ENCODE measurements at places on chromosomes 1 and 21.

DNA sequence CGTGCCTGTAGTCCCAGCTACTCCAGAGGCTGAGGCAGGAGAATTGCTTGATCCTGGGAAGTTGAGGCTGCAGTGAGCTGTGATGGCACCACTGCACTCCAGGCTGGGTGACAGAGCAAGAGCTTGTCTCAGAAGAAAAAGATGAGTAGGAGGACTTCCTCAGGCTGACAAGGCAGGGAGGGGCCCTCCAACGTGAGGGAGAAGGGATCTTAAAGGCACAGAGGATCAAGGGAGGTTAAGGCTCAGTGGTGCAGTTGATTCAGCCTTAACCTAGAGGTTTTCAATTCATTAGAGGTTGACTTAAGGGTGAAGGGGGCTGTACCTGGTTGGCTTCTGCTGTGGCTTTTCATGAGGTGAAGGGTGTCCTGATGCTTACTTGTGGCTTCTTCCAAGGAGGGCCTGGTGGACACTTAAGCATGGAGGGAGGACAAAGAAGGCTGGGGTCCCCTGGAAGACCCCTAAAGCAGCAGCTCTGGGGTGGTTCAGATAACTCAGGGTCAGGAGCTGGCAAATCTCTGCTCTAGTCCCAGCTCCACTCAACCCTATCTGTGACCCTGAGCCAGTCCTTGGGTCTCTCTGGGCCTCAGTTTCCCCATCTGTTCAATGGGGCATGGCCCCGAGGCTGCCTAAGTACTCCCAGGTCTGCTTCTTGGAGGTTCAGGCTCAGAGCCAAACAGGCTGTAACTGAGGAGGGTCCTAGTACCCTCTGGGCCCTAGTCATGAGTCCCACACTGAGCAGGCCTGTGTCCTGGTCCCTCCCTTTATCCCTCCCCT is 6.3 kb downstream of the EXTL1 start:
- DNase-seq = no peak

DNA sequence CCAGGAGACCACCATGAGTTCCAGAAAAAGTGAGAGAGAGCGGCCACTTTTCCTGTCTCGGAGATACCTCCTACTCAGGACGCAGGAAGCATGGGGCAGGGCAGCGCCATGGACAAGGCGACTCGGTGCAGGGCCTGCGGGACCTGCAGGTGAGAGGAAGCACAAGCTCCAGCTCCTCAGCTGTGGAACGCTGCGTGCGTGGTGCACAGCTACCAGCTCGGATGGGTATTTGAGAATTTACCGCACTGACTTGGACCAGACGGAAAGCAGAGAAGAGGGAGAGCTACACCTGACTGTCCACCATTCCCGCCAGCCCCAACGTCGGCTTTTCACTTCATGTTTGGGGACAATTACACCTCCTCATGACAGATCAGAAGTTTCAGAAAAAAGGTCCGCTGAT is 8.2 kb upstream of the CDK11A start:
- no peak for DNase-seq

- no peak for DNase-seq
Observed at GRCh38 chr1:58038574-58038973, 508.0 kb downstream of the OMA1 start.

- DNase-seq = no peak
Observed at GRCh38 chr1:214548988-214549387, 2.4 kb downstream of the PTPN14 start.

GRCh38 chr1:2540816-2541492 is 10.9 kb upstream of the HES5 start:
- DNase-seq = no peak

DNA sequence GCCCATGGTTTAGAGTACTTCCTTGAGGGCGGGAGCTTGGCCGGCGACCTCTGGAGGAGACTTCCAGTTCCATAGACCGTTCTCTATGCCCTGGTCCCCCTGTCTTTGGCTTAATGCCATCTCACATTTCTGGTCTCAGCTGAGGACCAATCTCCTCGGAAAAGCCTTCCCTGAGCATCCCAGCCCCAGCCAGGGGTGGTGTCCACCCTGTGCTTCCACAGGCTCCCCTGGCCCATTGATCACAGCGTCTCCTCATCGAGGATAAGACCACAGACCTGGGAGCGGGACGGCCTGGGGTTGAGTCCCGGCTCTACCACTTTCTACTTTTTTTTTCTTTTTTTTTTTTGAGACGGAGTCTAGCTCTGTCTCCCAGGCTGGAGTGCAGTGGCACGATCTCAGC is 14.5 kb downstream of the WNT4 start:
- DNase-seq = no peak

DNA sequence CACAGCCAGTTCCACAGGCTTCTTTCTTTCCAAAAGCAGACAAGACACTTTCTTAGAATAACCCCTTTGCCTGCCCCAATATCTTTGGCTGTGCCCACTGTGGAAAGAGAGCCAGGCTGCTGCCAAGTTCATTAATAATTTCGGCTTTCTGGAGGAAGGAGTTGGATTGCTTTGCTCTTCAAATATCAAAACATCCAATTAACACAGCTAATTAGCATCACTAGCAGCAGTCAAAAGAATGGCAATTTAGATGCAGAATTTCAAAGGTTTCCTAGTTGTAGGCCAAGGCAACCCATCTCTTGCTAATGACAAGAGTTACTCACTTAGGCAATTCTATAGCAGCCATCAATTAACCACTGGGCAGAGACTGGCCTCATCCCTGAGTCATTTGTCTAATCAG is 91.0 kb upstream of the SPATA6 start:
- DNase-seq = no peak

DNA sequence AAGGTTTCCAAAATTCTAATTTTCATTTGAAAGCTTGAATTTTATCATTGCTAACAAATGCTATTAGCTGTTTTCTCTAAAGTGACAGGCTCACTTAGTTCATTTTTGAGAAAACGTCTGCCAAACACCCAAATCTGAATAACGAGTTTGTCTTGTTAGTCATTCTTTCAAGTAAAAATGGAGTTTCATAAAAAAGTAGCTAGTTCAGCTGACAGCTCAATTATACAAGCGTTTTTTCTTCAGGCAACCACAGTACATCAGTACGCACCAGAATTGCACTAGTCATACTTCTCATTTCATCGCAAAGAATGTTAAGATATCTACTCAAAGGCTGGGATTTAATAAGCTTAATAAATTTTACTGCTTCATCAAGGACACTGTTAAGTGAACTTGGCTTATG is 72.3 kb upstream of the SLFNL1 start:
- DNase-seq = no peak

DNA sequence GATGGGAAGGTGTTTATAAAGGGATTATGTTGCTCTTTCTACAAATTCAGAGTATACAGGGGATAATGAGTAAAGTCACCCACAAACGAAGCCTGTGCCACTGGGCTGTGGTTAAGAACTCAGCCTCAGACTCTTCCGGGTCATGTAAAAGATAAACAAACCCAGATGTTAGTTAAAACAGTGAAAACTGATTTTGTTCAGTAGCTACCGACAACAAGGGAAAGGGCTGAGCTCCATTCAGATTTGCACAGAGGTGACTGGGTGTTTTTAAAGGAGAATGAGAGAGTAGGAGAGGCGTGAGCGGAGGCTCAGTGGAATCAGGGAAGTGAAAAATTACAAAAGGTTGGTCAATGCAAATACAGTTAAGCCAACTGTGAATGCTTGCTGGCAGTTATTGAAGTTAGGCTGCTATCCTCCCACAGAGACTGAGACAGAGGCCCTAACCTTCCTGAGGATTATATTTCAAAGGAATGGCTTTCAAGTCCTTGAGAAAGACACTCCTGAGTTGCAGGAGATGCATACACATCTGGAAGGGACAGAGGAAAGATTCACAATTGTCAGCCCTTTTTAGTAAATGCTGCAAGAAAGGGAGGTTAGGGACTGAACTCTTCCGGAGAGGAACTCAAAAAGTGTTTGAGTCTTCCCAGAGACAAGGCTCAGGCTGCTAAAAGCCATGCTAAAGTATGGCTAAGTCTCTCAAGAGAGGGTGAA is 29.9 kb upstream of the SAMD13 start:
- peak; percentile 13 for DNase-seq

GRCh38 chr1:167629681-167630567 is at the start of gene RCSD1:
Gene RCSD1, plus strand, starts transcription at chr1:167630232. Its CDS starts 192 bp downstream, at chr1:167630424.
- DNase-seq = no peak

DNA sequence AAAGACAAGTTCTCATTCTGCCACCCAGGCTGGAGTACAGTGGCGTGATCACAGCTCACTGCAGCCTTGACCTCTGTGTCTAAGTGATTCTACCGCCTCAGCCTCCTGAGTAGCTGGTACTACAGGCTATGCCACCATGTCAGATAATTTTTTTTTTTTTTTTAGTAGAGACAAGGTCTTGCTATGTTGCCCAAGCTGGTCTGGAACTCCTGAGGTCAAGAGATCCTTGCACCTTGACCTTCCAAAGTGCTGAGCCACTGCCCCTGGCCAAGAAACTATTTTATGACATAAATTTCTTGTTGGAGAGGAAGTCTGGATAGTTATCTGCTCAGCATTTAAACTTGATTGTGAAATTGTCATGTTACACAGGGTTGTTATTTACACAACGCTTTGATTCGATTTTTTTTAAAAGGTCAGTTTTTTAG is 2.1 kb downstream of the SCCPDH start:
- DNase-seq = no peak

- DNase-seq = peak; percentile 42
Observed at GRCh38 chr21:38669186-38669585, 136.5 kb upstream of the ETS2 start.

GRCh38 chr1:160630523-160631451 is 16.1 kb downstream of the SLAMF1 start:
- no peak for DNase-seq

DNA sequence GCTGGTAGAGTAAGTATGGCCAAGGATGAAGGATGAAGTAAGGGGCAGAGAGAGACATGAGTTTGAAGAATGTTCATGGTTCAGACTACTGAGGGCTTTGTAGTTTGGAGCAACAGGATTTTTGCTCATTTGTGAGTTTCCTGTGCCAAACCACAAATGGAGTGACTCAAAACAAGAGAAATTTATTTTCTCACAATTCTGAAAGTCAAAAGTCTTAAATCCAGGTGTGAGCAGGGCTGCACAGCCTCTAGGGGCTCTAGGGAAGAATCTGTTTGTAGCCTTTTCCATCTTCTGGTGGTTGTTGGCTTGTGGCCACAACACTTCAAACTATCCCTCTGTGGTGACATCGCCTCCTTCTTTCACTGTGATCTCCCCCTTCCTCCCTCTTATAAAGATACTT is 58.9 kb downstream of the RHOU start:
- DNase-seq = no peak

DNA sequence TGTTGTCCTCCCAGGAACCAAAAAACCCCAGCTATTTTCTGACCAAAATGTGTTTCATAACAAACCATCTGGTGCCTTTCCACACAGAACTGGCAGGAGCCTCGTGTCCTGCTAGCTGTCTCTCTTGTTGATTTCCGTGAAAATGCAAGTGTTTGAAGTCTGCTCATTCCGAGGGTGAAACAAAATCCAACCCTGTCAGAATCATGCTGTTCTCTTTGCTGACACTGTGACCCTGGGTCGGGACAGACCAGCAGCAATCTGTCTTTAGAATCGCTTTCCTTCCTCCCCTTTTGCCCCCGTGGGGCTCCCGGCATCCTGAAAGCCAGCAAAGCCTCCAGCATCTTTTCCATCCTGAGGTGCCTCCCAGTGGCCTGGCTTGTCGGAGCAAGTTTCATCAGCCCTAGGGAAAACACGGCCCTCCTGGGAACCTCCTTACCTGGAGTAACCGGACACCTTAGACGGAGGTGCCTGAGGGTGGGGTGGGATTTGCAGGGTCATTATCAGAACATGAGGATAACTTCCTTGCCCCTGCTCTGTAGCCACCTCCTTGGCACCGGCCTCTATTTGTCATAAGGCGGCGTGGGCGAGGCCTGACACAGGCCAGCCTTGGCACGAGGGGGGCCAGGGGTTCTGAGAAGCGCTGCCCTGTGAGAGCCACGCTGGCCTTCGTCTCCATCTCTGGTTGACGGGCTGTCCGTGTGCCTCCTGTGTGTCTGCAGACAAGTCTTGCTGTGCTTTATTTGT is 24.9 kb downstream of the LDLRAP1 start:
- DNase-seq = peak; percentile 64

GRCh38 chr1:225770561-225771248 is 6.9 kb upstream of the SRP9 start:
- DNase-seq = no peak

DNA sequence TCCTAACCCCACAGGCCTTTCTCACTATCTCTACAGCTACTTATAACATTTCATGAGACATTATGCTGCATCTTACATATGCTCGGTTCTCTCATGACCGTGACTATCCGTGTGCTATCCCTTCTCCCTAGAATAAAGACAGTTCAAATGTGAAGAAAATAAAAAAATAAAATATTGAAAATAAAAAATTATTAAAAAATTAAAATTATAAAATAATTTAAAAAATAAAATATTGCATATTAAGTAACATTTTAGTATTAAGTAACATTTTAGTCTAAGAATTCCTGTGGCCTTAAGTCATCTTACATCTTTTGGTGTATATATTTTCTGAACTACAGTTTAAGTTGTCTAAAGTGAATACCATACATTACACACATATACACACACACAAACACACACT is 415.5 kb downstream of the DPYD start:
- DNase-seq = no peak

DNA sequence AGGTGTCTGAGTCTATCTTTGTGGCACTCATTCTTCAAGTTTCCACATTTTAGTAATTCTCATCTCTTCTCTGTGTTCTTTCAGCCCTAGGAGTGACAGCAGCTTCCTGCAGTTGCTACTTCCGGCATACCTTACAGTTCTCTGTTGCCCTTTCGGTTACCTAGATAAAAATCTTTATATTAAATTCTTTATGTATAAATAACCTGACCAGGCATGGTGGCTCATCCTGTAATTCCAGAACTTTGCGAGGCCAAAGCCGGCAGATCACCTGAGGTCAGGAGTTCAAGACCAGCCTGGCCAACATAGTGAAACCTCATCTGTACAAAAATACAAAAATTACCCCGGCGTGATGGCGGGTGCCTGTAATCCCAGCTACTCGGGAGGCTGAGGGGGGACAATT is 62.9 kb downstream of the CDKN2C start:
- no peak for DNase-seq

- DNase-seq = no peak
Observed at GRCh38 chr1:214234635-214235025, 46.3 kb upstream of the SMYD2 start.

DNA sequence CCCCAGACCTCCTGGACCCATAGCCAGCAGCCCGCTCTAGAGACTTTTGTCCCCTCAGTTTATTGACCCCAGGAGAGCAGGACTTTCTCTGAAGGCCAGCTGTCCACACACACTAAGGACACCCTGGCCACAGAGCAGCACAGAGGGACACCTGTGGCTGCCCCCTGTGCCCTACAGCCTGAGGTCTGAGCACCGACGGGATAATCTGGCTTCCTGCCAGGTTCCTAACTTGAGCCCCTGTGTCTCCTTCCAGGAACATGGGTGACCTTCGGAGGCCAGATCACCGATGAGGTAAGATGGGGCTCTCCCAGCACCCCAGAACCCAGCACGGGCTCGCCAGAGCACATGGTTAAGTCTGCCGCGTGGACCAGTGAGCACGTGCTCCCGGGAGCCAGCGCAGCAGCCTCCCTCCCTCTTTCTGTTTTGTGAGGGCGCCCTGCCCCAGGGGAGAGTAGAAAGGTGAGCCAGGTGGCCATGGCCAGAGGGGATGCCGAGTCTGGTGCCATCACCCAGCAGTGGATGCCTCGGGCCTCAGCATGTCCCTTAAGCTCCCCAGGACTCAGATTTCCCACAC is 27.9 kb downstream of the KCNAB2 start:
- DNase-seq = no peak
